ENCODE measurements at places on chromosomes 1 and 21.

- DNase-seq: peak; percentile 70
Measured at GRCh38 chr1:154557939-154558719, at the start of gene UBE2Q1. Gene UBE2Q1, minus strand, starts transcription at chr1:154558662. Its CDS starts 109 bp downstream, at chr1:154558553.

- DNase-seq: no peak
Measured at GRCh38 chr1:87812871-87813577, 484.3 kb downstream of the LMO4 start.

- DNase-seq: no peak
Measured at GRCh38 chr21:23455676-23456075, 2151.6 kb downstream of the MRPL39 start.

- no peak for DNase-seq
Measured at GRCh38 chr1:77333501-77333900, 51.7 kb downstream of the AK5 start.

DNA sequence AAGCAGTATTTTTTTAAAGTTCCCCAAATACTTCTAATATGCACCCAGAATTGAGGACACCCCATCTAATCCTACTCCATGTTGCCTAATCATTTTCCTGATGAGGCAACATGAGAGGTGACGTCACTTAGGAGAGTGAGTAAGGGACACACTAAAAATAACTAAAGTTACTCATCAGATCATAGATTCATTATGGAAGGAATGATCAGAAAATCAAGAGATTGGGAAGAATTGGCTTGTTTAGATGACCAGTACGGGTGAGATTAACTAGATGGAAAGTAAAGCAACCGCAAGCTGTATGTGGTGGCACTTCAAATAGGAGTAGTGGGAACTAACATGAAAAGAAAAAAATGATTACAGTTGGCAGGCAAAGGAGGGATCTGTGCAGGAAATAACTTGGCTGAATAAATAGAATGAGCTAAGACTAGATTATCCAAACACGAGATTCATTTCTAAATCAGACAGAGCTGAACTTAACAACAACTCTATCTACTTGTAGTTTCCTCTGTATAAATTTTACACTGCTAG is 61.4 kb upstream of the CXADR start:
- DNase-seq: no peak

GRCh38 chr1:244052728-244053312 is 1.7 kb downstream of the ZBTB18 start:
- DNase-seq: no peak

- DNase-seq: no peak
Measured at GRCh38 chr1:171590022-171590421, 32.0 kb upstream of the MYOCOS start.

- no peak for DNase-seq
Measured at GRCh38 chr1:154527192-154527591, 25.0 kb upstream of the SHE start.

- peak; percentile 68 for DNase-seq
Measured at GRCh38 chr1:39129514-39129913, 75.0 kb upstream of the MACF1 start.

DNA sequence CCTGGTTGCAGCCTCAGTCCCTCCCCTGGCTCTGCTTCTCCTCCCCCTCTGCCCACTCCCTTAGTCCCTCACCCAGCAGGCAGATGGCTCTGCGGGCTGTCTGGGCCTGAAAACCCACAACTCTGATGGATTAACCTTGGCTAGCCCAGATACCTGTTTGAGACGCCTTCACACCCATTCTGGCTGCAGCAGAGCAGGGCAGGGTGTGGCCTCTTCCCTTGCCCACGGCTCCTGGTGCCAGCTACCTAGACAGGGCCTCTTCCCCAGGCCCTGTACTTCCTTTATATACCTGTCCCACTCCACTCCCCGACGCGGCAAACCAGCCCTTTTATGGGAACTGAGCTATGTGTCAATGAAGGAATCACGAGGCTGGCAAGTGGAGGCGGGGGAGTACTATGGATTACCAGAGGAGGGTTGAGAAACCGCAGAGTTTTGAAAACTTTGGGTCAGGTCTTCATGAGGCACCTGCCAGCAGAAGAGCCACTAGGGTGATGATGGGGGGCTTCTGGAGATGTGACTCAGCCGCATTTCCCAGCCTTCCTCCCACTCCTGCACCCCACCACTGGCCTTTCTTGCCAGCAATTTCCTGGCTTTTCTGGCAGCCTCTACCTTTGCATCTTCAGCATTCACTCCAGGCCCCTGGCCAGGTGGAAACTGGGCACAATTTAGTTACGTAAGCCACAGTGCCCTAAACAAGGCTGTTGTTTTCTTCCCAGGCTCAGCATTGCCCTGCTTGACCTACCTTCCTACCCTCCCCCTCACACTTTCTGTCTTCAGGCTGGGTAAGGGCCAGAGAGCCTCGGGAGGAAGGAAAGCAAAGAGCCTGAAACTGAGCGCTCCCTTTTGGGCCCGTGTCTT is at the start of gene CHI3L1:
Gene CHI3L1, minus strand, starts transcription at position 259 of the 858 bp plus-strand sequence. Its CDS starts 81 bp downstream, at position 178.
- peak; percentile 69 for DNase-seq

GRCh38 chr1:26696119-26696653 is 371 bp downstream of the ARID1A start:
- DNase-seq: no peak

GRCh38 chr1:56551691-56552090 is 27.7 kb downstream of the PLPP3 start:
- DNase-seq: no peak
